NB4 (cell line): ENCODE measurements at places on chromosomes 12 and 14.

- DNase-seq: no peak
Measured at GRCh38 chr12:52142431-52142830, 49.4 kb downstream of the KRT80 start.

DNA sequence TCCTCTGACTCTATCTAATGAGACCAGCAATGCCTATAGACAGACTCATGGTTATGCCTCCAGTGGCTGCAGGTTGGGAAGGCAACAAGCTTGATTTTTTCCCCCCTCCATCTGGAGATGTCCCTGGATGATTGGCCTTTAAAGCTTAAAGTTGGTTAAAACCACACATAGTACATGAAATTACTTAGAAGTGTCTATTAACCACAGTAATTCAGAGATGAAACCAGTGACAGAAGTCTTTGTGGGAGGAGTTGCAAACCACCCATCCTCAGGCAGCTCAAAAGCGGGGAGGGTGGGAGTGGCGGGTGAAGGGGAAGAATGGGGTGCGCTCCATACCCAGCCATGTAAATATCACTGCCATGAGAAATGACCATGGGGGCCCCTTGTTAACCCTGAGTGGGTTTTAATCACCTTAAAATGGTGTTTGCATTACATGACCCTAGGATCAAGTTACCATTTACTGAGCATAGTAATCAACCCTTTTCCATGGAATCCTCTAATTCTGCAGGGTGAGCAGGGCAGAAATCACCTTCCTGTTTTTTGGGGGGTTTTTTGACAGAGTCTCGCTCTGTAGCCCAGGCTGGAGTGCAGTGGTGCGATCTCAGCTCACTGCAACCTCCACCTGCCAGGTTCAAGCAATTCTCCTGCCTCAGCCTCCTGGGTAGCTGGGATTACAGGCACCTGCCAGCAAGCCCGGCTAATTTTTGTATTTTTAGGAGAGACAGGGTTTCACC lies 133.5 kb downstream of the FOXN3 start:
- no peak for DNase-seq

- DNase-seq: no peak
Measured at GRCh38 chr14:49944501-49944900, 51.6 kb downstream of the ARF6 start.

- no peak for DNase-seq
Measured at GRCh38 chr12:98873776-98874175, 228.7 kb downstream of the APAF1 start.

DNA sequence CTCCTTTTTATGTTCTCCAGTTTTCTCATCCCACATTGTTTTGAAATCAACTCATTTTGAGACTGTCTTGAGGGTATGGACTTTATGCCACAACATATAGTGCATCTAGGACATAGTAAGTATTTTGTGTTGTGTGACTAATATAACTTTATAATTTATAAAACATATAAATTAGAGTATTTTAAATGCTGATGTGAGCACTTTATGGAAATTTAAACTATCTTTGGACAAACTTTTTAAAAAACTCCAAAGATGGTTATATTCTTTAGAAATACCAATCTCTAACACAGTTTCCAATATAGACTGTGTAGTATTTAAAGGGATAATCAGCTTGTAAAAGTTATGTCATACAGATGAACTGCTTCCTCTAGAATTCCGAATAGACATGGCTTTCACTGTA lies 87.4 kb downstream of the LRIG3 start:
- DNase-seq: no peak

DNA sequence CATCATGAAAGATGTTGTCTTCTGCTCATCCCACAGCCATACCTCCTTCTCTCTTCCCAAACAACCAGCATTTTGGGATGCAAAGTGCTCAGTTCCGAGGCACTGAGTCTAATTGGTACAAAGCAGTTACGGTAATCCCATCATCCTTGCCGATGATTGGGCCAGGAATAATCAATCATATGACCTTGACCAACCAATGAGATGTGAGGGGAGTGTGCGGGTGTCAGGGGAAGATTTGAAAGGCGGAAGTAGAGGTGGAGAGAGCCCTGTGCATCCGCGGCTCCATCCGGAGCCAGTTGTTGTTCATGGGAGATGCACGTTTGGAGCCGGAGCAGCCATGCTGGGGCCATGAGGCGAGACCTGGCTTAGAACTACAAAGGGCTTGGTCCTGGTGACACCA lies 67.3 kb downstream of the SYNE3 start:
- DNase-seq: no peak

DNA sequence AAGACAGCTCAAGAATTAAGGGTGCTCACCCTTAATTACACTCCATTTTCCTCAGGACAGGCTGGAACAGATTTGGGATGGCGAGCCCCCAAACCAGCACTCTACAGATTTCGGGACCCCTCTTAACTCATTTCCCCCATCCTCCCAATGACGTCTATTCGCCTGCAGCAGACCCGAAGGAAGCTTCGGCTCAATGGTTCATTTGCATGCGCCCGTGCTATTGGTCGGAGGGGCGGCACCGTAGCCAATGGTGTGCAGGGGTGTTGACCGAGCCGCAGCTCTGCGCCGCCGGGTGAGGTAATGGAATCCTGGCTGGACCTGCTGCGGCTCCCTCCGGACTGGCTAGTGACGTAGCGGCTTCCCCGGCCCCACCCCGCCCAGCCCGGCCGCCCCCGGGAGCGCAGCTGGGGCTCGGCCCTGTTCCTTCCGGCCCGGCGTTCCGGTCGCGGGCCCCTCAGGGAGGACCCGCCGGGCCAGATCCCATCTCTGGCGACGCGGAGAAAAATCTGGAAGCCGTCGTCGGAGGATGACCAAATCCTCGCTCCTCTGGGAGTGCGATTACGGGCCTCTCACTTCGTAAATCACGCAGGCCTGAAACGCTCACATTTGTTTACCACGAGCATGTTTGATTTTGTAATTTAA lies 18.3 kb upstream of the NR4A1 start:
- peak; percentile 98 for DNase-seq
